ENCODE measurements at places on chromosomes 11 and 22.

DNA sequence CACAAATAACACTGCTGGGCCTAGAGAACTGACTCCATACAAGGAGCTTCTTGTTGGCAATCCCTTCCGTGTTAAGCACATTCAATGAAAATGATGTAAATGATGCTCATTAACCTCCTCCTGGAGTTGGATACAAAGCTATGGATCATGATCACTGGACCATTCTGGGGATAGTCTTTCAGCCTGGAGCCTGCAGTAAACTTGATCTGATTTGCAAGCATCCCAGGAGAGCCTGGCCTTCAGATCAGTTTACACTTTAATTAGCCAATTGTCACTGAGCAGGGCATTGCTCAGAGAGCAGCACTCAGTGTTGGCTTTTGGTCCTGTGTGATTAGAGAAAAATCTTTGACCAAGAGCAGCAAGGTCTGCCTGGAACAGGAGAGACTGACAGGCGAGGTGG lies 45.6 kb downstream of the ARFGAP3 start:
- no peak for DNase-seq
- H3K27me3 ChIP-seq = no peaks in the 10 kb centered on the region
- H3K36me3 ChIP-seq = no peaks in the 10 kb centered on the region
- H3K4me3 ChIP-seq = no peak overlapping the region

- no peak overlapping the region for H3K27ac ChIP-seq
- DNase-seq = peak; percentile 37
Measured at GRCh38 chr11:126391970-126392632, 36.6 kb downstream of the ST3GAL4 start.

DNA sequence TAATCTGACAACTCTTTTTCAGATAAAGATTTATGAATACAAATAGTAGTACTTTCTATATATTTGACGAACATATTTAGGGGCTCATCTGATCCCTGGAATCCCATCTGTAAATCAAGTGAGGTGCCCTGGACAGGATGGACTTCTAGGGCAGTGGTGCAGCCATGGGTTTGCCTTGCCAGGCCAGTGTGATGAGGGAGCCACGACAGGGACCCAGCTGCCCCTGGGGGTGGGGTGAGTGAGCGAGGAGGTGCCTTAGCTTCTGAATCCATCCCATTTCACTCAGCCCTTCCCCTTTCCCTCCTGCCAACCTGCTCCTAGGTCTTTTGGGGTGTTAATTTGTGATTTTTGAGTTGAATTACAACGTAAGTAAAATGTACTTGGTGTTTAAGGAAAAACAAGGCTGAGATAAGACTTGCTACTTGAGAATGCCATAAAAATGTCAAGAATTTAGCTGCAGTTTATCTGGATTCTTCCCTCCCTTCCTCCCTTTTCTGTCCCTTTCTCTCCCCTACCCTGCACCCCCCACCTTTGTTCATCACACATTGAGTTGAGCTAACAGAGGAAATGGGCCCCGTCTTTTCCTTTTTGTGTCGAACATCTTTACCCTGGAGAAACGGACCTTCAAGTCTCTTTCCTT lies 60.8 kb downstream of the PPFIBP2 start:
- H3K36me3 ChIP-seq = no peaks in the 10 kb centered on the region
- peak overlapping the region; percentile 85 for H3K27ac ChIP-seq
- no peak overlapping the region for H3K4me3 ChIP-seq
- no peaks in the 10 kb centered on the region for H3K27me3 ChIP-seq

GRCh38 chr11:100340466-100341319 lies 346.4 kb upstream of the ARHGAP42 start:
- DNase-seq = no peak
- peak overlapping the region; percentile 9 for H3K4me3 ChIP-seq
- no peaks in the 10 kb centered on the region for H3K27me3 ChIP-seq
- no peaks in the 10 kb centered on the region for H3K4me1 ChIP-seq

DNA sequence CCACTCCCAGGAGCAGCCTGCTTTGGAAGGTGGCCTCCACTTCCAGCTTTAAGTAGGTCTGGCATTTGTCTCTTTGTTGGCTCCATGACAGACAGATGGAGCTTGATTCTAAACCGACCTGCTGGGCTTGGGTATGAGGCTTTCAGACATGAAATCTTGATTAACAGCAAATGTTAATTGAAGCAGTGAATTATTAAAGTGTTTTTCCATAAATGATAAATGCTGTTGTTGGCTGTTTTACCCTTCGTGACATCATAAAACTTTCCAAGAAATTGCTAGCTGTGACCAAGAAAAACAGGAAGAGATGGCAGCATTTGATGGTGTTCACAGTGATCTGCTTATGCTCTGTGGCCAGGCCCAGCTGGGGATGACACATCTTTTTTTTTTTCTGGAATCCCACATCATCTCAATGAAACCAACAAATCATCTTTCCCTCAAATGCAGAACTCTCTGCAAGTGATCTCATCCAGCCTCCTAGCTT lies 66.1 kb downstream of the RBMXL2 start:
- H3K27me3 ChIP-seq = no peaks in the 10 kb centered on the region
- H3K27ac ChIP-seq = no peak overlapping the region
- DNase-seq = no peak
- no peaks in the 10 kb centered on the region for H3K4me1 ChIP-seq
- no peaks in the 10 kb centered on the region for H3K36me3 ChIP-seq

GRCh38 chr22:37771081-37771480 lies 36.7 kb upstream of the GCAT start:
- H3K36me3 ChIP-seq = peaks cover 5% of the 10 kb centered on the region
- no peaks in the 10 kb centered on the region for H3K4me1 ChIP-seq
- H3K27ac ChIP-seq = no peak overlapping the region
- H3K27me3 ChIP-seq = no peaks in the 10 kb centered on the region
- H3K4me3 ChIP-seq = no peak overlapping the region
- no peak for DNase-seq

GRCh38 chr11:130830566-130830965 lies 85.7 kb downstream of the SNX19 start:
- no peaks in the 10 kb centered on the region for H3K27me3 ChIP-seq
- H3K27ac ChIP-seq = peak overlapping the region; percentile 80
- no peaks in the 10 kb centered on the region for H3K36me3 ChIP-seq
- H3K4me1 ChIP-seq = peaks cover 3% of the 10 kb centered on the region
- H3K4me3 ChIP-seq = no peak overlapping the region
- no peak for DNase-seq

DNA sequence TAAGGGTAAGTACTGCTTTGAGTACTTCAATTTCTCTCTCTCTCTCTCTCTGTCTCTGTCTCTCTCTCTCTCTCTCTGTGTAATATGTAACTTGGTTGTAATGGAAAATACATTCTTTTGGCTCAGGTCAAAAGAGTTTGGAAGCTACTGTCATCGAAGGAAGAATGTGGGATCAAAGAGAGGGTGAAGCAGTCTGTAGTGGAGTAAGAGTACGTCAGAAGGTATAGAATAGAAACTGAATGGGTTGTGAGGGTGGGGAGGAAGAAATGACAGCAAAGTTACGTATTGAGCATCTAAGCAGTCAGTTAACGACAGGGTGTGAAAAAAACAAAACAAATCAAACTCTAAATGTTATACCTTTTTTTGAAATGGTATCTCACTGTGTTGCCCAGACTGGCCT lies 10.0 kb downstream of the NCAM1 start:
- no peak overlapping the region for H3K4me3 ChIP-seq
- no peak for DNase-seq
- no peaks in the 10 kb centered on the region for H3K36me3 ChIP-seq
- no peak overlapping the region for H3K27ac ChIP-seq
- no peaks in the 10 kb centered on the region for H3K4me1 ChIP-seq
- H3K27me3 ChIP-seq = no peaks in the 10 kb centered on the region

GRCh38 chr11:117478126-117478860 lies 150.6 kb downstream of the CEP164 start:
- no peaks in the 10 kb centered on the region for H3K36me3 ChIP-seq
- no peaks in the 10 kb centered on the region for H3K4me1 ChIP-seq
- H3K4me3 ChIP-seq = no peak overlapping the region
- no peak overlapping the region for H3K27ac ChIP-seq

All from breast epithelium (tissue), 4 donors.